CD8-positive, alpha-beta T cell (primary cell): ENCODE measurements at places on chromosomes 2 and 18. TPM values are rescaled to one million over a fixed set of nuclear protein-coding genes. Genes with fewer than 3 reads are reported as not detected.

GRCh38 chr2:160367887-160368286, 125.7 kb downstream of the RBMS1 start:
- DNase-seq: no peak

- DNase-seq: no peak
These were observed 53.2 kb downstream of the UXS1 start for GRCh38 chr2:106140913-106141312.

DNA sequence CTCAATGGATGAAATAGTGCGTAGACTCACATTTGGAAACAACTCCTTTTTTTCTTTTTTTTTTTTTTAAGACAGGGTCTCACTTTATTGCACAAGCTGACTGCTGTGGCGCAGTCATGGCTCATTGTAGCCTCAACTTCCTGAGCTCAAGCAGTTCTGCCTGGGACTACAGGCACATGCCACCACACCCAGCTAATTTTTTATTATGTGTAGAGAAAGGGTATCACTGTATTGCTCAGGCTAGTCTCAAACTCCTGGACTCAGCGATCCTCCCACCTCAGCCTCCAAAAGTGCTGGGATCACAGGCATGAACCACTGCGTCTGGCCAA, 17.4 kb downstream of the HAT1 start:
- no peak for DNase-seq

DNA sequence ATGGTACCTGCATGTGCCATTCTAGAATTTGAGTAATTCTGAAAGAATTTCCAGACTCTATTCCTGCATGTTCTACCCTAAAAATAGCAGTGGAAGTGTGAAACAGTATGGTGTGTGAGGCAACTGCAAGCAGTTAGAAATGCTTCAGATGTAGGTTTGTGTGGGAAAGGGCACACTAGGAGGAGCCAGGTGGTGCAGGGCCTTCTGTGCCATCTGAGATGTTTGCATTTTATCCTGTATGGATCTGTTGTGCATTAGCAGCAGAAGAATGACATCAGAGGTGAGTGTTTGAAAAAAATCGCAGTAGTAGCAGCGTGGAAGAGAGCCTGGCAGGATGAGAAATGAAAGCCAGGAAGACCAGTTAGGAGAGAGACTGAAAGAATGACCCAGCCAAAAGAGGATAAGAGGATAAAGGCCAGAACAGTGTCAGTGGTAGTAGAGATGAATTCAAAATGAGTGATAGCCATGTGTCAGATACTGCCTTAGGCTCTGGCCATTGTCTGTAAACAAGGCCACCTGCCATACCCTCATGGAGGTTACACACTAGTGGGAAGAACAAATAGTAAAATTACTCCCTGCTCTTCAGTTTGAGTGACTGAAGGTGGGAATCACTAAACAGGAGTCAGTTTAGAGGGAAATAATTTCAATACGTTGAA, 142.2 kb downstream of the PKP4 start:
- DNase-seq: no peak

DNA sequence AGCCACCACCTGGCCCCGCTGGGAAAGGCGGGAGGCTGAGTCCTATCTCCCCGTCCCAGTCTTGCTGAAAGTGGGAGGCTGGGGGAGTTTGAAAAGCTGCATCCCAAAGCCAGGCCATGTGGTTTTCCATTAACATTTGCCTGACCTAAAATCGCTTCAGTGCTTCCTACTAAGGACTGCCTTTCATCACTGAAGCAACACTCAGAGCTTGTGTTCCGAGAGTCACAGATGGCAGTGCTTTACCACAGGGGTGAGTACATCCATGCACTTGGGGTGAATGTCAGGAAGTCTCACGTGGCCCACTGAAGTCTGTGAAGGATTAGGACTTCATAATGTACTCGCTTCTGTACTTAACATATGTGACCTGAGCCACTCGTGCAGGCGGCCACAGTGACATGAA, 43.3 kb downstream of the PXDN start:
- DNase-seq: no peak

GRCh38 chr18:22836932-22837331, 96.2 kb upstream of the RBBP8 start:
- DNase-seq: no peak

DNA sequence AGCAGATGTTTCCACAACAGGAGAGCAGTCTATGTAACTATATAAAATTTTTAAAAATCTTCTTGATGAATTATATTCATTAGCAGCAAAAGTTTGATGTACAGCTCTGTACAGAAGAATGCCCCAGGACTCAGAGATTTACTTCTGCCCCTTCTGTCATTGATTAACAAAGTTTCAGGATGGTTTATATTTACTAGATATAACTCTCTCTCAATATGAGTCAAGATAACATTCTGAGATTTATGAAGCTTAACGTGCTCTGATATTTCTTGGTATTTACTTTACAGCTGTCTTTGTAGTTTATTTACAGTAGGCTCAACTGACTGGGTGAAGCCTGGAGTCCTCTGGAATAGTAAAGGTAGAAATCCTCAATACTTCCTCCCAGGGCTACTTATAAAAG, 93.6 kb upstream of the HNMT start:
- DNase-seq: no peak

GRCh38 chr18:48797841-48798255, 152.9 kb downstream of the SMAD7 start:
- no peak for DNase-seq

GRCh38 chr2:121635371-121635770, 13.9 kb downstream of the CLASP1 start:
- DNase-seq: no peak

- no peak for DNase-seq
These were observed 223.8 kb downstream of the DLGAP1 start for GRCh38 chr18:4231260-4231659.

GRCh38 chr18:54480616-54481015, 110.4 kb upstream of the DYNAP start:
- no peak for DNase-seq

DNA sequence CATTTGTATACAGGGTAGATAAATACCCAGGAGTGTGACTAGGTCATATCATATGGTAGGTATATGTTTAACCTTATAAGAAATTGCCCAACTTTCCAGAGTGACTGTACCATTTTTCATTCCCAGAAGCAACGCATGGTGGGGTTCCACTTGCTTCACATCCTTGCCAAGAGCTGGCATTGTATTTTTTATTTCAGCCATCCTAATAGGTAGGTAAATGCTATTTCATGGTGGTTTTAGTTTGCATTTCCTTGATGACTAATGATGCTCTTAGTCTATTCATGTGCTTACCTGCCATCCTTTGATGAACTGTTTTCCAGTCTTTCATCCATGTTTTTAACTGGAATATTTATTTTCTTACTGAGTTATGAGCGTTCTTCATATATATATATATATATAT, 51.9 kb downstream of the MAP4K3 start:
- no peak for DNase-seq

GRCh38 chr2:209476367-209477208, 52.7 kb downstream of the MAP2 start:
- no peak for DNase-seq

GRCh38 chr2:179181002-179181401, 83.6 kb downstream of the SESTD1 start:
- no peak for DNase-seq

DNA sequence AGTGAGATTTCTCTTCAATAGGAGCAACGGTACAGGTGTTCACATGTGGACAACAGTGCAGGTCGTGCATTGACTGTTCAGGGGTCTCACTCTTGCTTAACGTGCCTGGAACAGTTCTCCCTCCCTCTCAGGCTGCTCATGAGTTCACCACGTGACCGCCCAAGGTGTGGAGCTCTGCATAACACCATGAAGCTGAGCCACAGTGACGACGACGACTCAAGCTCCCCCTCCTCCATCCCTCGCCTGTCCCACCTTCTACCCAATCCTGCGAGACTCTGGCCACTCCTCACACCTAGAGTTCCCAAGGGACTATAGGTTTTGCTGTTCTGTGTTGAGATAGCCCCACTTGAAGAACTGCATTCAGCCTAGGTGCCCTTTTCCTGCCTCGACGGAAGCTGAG, 42.8 kb downstream of the STK25 start:
- no peak for DNase-seq

DNA sequence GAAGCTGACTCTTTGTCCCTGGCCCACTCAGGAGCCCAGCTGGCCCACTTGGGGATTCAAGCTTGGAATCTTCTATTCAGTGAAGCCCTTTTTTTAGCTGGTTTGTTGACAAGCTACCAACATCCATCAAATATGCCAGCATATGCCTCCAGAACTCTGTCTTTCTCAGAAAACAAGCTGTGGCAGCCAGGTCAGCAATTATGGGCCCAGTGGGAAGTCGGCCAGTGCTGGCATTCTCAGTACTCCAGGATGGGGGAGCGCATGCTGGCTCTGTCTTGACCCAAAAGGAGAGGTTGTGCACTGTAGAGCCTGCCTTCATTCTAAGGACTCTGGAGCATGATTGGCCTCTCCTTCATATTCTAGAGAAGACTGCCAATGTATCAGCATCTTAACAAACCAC, 401.5 kb downstream of the CNTNAP5 start:
- DNase-seq: no peak

GRCh38 chr2:222976521-222977061, 75.4 kb upstream of the KCNE4 start:
- DNase-seq: no peak

DNA sequence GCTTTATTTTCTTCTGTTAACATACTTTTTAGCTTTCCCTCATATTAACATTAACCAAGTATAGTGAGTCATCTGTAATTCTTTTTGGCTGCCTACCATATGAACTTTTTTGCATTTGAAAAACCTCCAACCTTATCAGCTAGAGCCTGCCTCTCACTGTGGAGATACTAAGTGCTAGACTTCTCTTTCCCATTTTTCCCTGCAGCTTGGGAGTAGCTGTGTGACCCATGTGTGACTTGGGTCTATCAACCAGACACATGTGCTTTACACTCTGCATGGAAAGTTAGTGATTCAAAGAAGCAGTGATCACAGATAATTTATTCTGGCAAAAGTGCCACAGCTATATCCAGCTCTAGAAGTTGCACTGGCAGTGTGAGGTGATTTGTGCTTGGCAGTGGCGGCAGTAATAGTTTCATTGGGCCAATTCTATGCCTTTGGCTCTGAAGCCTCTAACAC, 36.3 kb downstream of the PREPL start:
- DNase-seq: no peak

DNA sequence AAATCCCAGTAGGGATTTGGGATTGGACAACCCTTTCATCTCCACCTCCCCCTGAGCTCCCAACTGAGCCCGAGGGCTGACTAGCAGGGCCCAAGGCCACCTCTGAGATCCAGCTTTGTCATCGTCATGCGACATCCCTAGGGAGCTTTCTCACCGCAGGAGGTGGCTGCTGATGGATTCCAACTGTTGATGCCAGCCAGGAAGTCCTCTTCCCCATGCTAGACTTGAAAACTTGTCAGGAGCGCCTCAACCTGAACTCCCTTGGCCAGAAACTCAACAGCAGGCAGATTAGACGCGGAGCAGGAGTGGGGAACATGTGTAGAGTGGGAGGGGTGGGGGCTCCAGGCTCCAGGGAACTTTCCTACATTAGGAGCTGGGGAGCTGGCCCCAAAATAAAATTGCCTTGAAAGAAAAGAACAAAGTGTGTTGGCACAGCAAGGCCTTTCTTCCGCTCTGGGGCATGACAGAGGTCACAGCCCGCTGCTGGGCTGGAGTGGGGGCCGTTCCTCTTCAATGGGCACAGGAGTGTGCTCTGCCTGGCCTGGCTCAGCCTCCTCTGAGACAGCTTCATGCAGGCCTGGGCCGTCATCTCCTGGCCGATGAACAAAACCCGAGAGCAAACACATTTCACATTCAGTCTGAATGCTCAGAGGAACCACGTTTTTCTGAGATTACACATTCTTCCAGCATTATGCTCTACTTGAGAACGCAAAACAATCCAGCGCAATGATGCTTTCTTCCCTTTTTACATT, 34.5 kb downstream of the EMILIN2 start:
- DNase-seq: no peak

DNA sequence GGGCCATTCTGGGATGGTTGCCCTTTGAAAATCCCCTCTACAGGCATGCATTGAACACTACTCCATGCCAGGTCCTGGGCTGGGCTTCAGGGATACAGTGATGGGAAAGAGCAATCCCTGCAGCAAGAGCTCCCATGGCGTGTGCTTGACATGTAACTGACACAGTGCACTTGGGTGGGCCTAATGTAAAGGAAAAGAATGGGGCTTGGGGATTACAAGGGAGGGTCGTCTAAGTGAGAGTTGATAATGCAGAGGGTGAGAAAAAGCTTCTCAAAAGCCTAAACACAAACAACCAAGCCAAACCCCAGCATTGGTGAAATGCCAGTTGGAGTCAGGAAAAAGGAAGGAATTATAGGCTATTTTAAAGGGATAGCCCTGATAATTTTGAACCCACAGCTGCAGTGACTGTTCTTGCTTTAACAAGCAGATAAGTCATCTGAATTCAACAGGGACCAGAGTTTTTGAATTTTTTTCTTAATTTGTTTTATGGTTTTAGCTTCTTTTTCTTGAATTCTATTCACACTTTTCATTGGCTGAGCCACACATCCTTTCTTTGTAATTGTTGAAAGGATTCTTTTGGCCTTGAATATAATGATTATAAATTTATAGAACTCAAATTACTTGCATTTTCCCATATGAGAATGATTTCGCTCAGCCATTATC, 308.7 kb downstream of the LPIN1 start:
- DNase-seq: no peak

- DNase-seq: no peak
These were observed 254.1 kb downstream of the IKZF2 start for GRCh38 chr2:212897296-212897695.

- DNase-seq: no peak
These were observed 563.9 kb downstream of the DCC start for GRCh38 chr18:52903857-52904256.

GRCh38 chr2:221810245-221810644, 238.1 kb upstream of the EPHA4 start:
- DNase-seq: no peak

Gene RAB17
- total RNA-seq: not detected

Gene TMEM247
- total RNA-seq: not detected

Gene ACADL
- not detected for total RNA-seq

Gene STON1
- total RNA-seq: 1.4 TPM

Gene CFAP65
- total RNA-seq: not detected

Gene TFCP2L1
- total RNA-seq: 0.22 TPM

Gene CCDC85A
- not detected for total RNA-seq

Gene IL1RN
- not detected for total RNA-seq

Gene TMSB10
- total RNA-seq: 1,479 TPM
